ENCODE measurements at places on chromosomes 13 and 19.
A peak's percentile ranks its signal among the peaks of the same experiment; 100 is the strongest.

GRCh38 chr19:45424191-45425058 lies 708 bp upstream of the ERCC1 start:
- peak; percentile 35 for DNase-seq

GRCh38 chr13:112854321-112854720 lies 114.7 kb upstream of the MCF2L start:
- DNase-seq: no peak

GRCh38 chr13:29323954-29324353 lies 271.5 kb downstream of the SLC7A1 start:
- no peak for DNase-seq

GRCh38 chr19:38055655-38056521 lies 148.9 kb downstream of the SIPA1L3 start:
- DNase-seq: no peak

- no peak for DNase-seq
Measured at GRCh38 chr19:3652422-3652821, 25.8 kb upstream of the CACTIN start.
